Small intestine (tissue), 16 donors: ENCODE measurements at places on chromosomes 3 and 15. TPM values are rescaled to one million over a fixed set of nuclear protein-coding genes. Genes with fewer than 3 reads are reported as not detected.

Gene CCDC54
- polyA plus RNA-seq, result 0.13 TPM

Gene MOBP
- polyA plus RNA-seq, result not detected

Gene DCUN1D1
- 13.9 TPM for polyA plus RNA-seq

Gene C2CD4A
- not detected for polyA plus RNA-seq

Gene MELTF
- polyA plus RNA-seq, result 480 TPM

Gene SLC2A2
- 58.9 TPM for polyA plus RNA-seq

Gene GOLGA8T
- not detected for polyA plus RNA-seq

Gene STRIT1
- polyA plus RNA-seq, result 0.10 TPM

Gene RLBP1
- 0.60 TPM for polyA plus RNA-seq
